ENCODE measurements at places on chromosomes 1 and 21.

GRCh38 chr1:246567646-246568235, 1.5 kb downstream of the CNST start:
- no peak for DNase-seq

- DNase-seq: no peak
Measured at GRCh38 chr1:37186246-37186756, 152.0 kb upstream of the GRIK3 start.

- no peak for DNase-seq
Measured at GRCh38 chr1:171355727-171356126, 41.7 kb downstream of the FMO4 start.

DNA sequence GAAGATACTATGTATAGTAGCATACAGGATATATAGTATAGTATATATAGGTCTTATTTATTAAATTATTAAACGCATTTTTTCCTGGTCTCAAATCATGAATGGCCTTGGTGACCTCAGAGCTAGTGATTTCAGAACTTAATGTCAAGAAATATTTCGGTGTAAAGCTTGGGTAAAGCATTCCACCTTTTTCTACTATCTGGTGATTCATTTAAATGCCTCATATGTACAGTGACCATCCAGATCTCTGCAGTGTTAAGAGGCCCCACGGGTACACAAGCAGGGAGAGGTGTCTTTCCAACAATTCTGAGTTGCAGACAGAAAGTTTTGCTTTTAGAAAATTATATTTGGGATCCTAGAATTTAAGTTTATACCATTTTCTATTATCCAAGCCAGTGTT, 626.5 kb downstream of the PTPRC start:
- DNase-seq: no peak

DNA sequence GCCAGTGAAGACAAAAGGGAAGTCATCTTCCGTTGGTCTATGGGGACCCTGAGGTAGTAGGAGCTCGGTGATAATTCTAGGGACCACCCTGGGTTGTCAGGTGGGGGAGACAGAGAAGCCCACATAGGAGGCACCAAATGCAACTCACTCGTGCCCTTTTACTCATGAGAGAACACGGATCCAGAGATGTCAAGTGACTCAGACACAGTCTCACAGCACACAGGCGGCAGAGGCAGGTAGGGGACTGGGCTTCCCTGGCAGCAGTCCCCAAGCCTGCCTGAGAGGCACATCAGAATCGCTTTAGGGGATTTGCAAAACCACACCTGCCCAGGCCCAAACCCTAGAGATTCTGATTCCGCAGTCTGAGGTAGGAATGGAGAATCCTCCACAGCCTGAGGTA, 31.3 kb upstream of the RUNX3 start:
- DNase-seq: no peak

- no peak for DNase-seq
Measured at GRCh38 chr1:109089242-109090015, 1.1 kb upstream of the TMEM167B start.
